Activated naive CD4-positive, alpha-beta T cell treated with anti-CD3 and anti-CD28 coated beads, Interleukin-2, amount 50 U/mL, for 72 hours (primary cell): ENCODE measurements at places on chromosomes 4 and X.

DNA sequence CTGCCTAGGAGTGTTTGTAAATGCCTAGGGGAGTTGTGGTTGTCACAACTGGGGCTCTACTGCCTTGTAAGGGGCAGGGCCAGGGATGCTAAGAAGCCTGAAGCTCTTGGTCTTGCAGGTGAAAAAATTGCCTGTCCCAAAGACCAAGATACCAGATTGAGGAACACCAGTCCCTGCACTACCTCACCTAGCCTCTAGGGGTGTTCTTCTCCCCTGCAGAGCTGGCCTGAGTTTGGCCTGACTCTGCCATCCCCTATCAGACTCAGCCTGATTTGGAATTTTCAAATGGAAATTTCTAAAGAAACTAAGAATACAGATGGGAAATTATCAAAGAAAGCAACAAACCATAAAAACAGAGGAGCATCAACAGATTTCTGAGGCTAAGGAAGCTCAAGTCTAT is 90.4 kb downstream of the ZC4H2 start:
- DNase-seq, result no peak

- no peak for DNase-seq
Observed at GRCh38 chrX:53374222-53374820, 48.1 kb downstream of the SMC1A start.

DNA sequence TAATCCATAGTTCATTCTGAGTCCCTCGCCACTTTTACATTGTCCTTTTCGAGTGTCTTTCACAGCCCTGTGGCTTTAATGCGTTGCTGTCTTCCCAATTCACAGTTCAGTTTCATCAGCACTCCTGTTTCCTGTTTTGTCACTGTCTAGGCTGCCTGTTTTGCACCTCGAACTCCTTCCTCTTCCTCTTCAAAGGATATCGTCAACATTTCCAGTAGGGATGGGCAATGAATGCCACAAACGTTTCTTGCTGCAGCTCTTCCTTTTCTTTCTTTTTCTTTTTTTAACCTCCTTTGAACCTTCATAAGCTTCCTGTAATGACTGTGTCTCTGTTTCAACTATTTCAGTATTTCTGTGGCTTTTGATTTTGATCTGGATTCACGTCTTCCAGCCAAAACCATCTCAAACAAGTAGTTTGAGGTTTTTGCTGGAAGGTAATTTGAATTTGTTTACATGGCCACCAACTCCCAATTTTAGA is 105.4 kb downstream of the ANXA3 start:
- no peak for DNase-seq

DNA sequence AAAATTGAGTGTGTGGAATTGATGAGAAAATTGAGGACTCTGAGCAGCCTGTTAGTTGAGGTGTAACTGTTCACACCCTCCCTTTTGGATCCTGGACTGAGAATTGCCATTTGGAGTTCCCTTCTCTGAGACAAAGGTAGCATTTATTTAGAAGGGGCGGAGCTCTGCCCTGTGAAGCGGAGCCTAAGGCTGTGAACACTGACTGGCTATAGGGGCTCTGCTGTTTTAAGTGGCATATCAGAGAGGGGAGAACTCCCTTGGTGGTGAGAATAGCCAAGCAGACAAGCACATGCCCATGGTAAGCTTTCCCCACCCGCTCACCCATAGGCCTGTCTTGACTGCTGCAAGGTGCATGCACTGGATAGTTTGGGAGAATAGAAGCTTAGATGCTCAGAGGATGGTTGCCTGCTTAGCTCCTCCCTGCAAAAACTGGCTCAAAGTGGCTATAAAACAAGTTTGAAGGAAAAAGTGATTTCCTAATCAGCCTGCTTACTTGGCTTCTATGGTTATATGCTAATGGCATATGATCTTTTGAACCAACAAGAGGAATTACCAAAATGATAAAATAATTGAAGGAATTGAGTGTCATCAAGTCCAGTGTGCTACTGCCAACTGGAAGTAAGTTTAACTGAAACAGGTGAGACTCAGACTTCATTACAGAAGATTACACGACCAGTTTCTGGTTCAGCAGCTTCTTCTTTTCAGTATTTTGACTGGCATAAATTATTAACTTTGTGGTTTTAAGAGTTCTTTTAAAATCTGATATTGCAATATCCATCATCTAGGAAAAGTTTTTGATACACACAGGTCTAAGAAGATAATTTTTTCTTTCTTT is 108.4 kb downstream of the AFF1 start:
- no peak for DNase-seq

DNA sequence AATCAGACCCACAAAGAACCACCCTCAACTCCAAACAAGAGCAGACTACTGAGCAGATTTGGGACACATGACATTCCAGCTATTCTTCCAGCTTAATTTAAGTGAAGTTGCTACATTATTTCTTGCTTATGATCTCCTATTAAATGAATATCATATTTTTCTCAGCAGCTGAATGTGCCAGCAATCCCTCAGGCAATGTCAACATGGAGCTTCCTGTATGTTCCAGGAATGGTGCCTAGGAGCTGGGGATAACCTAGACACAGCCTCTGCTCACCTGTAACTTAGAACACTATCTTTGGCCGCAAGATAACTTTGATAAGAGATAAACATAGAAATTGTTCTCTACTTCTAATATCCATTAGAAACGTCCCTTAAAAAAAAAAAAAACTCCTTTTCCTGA is 274.4 kb upstream of the RASGEF1B start:
- no peak for DNase-seq

DNA sequence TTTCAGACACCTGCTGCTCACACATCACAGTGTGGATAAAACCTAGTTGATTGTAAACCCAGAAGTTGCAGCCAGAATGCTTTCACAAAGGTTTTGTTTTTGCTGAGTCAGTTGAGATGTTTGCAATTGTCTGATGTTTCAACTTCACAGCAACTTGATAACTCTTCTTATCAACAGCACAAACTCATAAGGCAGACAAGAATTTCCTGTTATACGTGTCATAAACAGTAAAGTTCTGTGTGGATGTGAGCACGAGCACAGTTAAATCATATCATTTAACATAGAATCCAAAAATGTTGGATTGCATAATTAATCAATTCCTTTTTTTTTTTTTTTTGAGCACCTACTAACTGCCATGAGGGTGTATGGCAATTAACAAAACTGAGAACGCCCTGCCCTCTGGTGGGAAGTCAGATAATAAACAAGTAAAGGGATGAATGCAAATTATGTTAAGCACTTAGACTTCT is 512.2 kb downstream of the PDHA2 start:
- no peak for DNase-seq

GRCh38 chr4:88445252-88445651 is 11.7 kb upstream of the HERC5 start:
- DNase-seq, result no peak

- no peak for DNase-seq
Observed at GRCh38 chr4:95129821-95130311, 372.1 kb downstream of the BMPR1B start.

- no peak for DNase-seq
Observed at GRCh38 chrX:40130207-40130606, 32.4 kb upstream of the BCOR start.

DNA sequence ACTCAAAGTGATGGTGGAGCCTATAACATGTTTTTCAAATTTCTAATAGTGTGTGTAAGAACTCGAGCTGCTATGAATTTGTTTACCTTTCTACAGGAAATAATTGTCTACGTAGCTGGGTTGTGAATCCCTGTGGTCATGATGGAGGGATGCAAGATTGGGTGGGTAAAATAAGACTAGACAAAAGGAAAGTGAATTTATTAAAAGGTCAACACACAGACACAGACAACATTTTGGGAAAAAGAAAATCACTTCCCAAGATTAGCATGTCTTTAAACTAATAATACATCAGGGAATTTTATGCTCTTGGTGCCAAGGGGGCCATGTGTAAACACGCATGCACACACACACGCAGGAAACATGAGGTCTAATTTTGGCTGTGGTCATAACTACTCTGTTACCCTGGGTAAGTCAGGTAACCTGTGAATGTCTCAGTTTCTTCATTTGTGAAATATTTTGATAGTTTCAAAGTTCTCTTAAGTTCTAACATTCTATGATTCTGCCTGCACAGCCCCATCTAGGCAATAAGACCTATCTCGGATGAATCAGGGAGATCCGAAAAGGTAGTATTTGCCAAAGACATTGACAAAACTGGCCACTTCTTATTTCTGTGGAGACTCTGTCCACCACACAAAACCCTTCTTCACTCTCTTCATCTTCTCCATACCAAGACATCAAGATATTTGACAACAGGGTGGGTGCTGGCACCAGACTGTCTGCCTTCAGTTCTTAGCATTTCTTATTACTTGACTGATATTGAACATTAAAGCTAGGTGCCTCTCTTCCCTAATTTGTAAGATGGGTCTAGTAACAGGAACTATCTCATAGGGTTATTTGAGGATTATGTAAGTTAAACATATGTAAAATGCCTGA is 1.6 kb upstream of the UNC5C start:
- DNase-seq, result no peak

GRCh38 chr4:90357117-90357710 is 230.0 kb downstream of the CCSER1 start:
- no peak for DNase-seq

DNA sequence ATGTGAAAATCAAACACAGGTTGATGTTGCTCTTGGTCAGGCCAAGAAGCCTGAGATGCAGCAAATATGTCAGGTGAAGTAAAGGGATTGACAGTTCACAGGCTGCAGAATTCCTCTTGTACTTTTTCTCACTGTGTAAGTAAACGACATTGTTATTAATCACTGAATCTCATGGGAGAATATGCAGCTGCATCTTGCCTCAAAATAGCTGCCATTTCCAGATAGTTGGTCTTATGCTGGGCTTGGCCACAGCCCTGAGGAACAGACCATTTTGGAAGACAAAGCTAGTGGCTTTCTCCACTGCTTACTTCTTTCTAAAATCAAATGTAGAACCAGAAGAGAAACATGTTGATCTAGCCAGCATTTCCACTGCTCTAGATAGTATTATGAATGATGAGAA is 403.4 kb upstream of the NR3C2 start:
- DNase-seq, result no peak
